ENCODE measurements at places on chromosomes 16 and 17. TPM values are rescaled to one million over a fixed set of nuclear protein-coding genes. Genes with fewer than 3 reads are reported as not detected.

- DNase-seq, result no peak
Observed at GRCh38 chr17:63963123-63963522, 9.6 kb downstream of the SCN4A start.

GRCh38 chr16:4890026-4890425 is 42.7 kb downstream of the UBN1 start:
- no peak for DNase-seq

GRCh38 chr17:57943140-57943539 is 12.1 kb downstream of the CUEDC1 start:
- DNase-seq, result no peak

DNA sequence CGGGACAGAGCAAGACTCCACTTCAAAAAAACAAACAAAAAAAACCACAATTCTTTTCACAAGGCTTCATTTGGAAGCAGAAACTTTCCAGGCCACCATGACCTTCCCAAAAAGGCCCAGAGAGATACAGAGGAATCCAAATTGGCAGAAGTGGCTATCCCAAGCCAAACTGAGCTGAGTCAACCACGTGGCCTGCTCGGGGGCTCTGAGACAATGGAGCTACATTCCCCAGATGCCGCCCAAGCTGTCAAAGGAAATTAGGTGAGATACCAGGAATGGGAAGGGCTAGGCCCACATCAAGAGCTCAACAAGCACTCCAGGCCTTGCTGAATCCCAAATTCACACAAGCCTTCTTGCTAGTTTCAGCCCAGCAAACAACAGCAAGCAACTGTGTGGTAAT is 5.7 kb upstream of the EXOSC6 start:
- DNase-seq, result peak; percentile 90

- no peak for DNase-seq
Observed at GRCh38 chr17:45288825-45289224, 26.9 kb upstream of the SPATA32 start.

DNA sequence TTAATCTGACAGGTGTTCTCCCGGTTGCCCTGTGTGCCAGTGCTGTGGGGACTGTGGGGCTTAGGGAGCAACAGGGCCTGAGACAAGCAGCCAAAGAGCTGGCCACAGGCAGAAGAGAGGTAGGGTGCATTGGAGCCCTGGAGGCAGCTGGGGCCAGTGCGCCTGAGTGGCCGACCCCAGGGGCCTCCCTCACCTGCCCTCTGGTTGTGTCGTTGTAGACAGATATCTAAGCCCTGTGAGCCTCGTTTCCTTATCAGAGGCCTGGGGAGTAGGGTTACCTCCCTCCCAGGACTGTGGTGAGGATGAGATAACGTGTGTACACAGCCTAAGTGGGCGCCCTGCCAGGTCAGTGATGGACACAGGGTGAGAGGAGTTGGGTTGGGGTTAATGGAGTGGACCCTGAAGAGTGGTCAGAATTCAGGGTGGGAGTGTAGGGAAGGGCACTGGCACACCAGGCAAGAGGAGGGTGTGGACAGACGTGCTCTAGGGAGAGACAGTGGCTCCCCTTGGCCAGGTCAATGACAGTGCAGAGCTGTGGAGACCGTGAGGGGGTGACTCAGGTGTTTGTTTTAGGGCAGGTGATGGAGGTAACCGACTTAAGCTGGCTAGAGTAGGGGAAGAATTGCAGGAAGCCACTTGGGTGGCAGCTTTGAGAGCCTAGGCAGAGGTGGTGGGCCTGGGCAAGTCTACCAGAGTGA is 3.4 kb downstream of the NARF start:
- no peak for DNase-seq

DNA sequence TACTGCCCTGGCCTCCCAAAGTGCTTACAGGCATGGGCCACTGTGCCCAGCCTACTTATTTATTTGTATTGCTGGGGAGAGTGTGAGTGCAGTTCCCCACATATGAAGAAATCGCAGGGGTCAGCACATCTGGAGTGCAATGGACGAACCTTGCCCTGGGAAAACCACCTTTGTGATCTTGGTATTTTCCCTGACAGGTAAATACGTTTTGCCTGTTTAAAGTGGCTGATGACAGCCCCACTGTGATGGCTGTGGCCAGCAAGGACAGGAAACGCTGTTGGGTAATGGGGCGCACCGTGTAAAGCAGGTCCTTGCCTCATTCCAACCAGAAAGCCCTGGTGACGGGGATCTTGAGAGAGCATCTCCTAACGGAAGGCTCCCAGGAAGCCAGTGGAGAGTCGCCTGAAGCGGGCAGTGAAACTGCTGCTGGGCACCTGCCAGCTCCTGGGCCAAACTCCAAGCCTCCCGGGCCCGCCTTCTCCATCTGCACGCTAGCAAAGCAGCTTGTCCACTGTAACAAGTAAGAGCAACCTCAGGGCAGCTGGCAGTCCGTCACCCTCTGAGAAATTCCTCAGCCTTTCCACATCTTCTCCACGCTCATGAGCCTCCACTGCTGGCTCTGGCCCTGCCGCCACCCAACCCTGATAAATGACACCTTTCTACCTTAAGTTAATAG is 17.5 kb downstream of the EMC8 start:
- no peak for DNase-seq

GRCh38 chr17:82419540-82419939 is 1.2 kb upstream of the OGFOD3 start:
- no peak for DNase-seq

DNA sequence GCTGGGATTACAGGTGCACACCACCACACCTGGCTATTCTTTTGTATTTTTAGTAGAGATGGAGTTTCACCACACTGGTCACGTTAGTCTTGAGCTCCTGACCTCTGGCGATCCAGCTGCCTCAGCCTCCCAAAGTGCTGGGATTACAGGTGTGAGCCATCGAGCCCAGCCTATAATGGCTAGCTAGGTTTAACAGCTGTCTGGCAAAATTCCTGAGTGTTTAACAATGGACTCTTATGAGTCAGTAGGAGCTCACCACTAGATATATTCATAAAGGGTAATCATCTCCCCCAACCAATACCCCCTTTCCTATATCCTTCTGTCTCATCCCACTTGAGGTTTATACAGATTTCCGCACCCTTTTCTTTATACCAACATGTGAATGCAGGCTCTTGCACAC is 91.5 kb upstream of the CDH13 start:
- no peak for DNase-seq

- DNase-seq, result peak; percentile 52
Observed at GRCh38 chr16:17469011-17469740, 1.6 kb downstream of the XYLT1 start.

DNA sequence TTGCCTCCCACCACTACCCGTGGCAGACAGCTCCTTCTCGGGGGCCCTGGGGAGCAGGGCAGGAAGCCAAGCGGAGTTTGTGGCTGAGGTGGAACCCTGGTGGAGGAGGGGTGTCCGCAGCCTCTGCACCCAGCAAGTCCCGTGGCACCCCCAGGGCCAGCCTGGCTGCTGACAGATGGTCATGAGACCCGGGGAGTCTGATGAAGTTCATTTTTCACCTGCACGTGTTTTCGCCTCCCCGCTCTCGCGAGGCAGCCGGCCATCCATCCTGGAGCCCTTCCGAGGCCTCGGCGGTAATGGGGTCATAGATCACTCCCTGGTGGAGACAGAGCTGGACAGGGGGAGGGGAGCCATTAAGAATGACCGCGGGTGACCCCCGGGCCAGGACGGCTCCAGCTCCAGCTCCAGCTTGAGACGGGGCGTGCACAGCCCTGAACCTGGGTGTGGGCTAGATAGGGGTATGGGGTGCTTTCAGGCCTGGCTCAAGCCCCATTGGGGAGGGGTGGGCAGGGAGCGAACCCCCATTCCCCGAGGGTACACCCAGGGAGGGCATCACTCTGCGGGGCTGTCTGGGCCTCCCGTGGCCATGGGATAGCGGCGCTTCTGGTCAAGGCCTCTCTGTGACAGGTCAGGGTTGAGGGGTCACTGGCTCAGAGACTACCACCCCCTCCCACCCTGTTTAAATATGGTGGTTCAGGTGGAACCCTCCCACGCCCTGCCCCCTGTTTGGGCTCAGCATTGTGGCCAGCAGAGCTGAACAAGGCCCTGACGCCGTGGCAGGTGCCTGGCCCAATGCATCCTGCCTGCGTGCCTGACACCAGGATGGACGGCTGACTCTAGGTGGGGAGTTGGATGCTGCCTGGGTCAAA is 227.4 kb upstream of the GSE1 start:
- peak; percentile 37 for DNase-seq

- DNase-seq, result no peak
Observed at GRCh38 chr16:83200005-83200779, 573.4 kb downstream of the CDH13 start.

GRCh38 chr17:18992454-18993130 is 12.0 kb downstream of the FAM83G start:
- DNase-seq, result no peak

GRCh38 chr17:79174905-79175856 is 100.6 kb downstream of the ENGASE start:
- DNase-seq, result no peak

DNA sequence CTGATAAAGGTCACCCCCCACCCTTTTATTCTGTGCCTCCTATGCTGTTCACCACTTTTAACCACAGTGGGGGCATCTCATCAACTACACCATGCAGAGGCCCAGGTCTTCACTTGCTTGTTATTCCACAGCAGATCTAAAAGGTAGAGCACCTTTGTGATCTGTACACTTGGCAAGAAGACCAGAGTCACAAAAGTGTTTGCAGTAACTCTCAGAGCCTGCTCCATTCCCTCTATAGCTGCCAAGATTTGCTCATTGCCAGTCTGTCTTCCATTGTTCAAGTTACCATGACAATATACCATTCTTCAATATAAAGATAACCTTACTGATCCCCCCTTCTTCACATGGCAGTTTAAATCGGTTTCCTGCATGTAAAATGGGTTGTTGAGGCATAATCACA is 180.0 kb downstream of the TOX3 start:
- DNase-seq, result no peak

DNA sequence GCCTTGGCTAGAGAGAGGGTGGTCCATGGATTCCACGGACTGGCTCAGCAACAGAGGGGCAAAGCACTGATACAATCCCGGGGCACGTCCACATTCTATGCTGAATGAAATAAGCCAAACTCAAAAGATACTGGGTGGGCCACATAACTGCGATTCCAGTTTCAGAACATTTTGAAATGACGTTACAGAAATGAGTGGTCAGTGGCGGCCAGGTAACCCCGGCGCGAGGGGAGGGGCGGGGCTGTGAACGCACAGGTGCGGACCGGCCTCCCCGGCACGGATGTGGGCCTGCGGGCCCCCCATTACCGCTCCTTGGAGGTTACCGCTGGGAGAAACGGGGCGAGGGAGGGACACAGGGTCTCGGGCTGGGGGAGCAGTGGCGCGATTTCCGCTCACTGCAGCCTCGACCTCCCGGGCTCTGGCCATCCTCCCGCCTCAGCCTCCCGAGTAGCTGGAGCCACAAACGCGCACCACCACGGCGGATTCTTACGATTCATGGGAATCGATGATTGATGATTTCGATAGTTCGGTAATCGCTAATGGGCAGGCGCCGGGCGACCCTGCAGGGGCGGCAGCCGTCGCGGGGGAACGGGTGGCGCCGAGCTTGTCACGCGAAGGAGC is 559 bp downstream of the MVD start:
- DNase-seq, result no peak

DNA sequence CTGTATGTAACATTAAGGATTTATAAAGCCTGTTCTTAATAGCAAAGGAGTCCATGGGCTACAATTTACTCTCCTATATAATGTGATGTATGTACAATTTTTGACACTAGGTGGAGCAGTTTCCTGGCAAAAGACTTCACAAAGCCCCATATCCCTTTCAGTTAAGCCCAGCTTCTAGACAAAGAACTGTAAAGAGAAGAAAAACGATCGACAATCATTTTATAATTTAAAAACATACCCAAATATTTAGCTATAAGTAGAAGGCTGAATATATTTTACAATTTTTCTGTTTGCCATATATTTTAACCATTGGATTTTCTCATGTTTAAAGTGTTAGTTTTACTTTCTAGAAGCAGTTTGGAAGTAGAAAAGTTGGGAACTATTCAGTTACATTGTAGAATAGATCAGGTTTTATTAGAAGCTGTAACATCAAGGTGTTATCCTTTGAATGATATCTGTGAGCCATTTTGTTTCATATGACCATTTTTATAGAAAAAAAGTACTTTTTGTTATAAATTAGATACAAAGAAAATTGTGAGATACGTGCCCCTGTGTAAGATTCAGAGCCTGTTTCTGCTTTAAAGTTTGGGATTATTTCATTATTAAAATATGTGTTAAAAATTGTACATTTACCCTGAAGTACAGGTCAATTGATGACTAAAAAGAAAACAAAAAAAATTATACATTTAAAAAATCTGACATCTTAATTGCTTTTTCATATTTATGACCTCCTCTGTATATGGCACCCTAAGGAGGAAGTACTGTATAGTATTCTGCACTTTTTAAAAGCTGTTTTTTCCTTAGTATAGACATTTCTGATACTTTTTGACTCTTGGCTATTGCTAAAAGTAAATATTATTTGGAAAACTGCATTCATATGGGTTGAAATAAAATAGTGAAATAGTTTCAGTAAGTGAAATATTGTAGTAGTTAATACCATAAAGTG is 46.3 kb downstream of the VMP1 start:
- peak; percentile 91 for DNase-seq

GRCh38 chr16:68400924-68401460 is 47.3 kb downstream of the SMPD3 start:
- DNase-seq, result no peak

GRCh38 chr16:14155572-14156190 is 84.6 kb downstream of the MRTFB start:
- no peak for DNase-seq

DNA sequence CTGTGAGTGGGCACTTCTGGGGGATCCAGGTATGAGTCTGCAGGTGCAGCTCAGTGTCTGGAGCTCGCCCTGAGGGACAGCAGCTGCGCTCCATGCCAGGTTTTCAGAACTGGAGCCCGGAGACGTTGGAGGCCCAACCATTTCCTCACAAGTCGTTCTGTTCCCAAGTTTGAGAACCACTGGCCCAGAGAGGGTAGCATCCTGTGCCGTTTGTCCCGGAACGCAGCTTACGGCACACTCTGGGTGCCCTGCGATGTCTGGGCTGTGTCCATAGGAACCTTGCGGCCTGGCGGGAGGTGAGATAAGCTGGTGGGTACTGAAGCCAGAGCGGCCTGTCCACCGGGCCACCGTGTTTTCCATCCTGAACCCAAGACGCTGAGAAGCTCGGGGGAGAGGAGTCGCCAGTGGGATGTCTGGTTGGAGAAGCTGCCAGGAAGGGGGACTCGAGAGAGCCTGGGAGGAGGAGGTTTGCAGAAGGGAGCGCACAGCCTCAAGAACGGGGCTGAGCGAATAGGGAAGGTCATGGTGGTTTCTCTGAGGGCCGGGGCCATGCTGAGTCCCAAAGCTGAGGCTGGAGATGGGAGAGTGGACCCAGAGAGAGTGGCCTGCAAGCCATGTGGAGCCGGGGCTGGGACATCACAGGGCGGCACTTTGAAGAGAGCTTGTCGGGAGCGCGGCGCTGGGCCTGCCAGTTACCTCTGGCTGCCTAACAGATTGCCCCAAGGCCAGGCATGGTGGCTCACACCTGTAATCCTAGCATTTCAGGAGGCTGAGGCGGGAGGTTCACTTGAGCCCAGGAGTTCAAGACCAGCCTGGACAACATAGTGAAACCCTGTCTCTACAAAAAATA is 211.0 kb upstream of the GSE1 start:
- DNase-seq, result no peak

GRCh38 chr17:31321481-31321880 is at the start of gene EVI2A:
Gene EVI2A, minus strand, starts transcription at chr17:31321622. Its CDS starts 2,609 bp downstream, at chr17:31319013.
- peak; percentile 58 for DNase-seq

OSGIN1 gene
- 1.7 TPM for total RNA-seq

CCL13 gene
- total RNA-seq, result not detected

PDP2 gene
- 2.3 TPM for total RNA-seq

RAPGEFL1 gene
- 1.1 TPM for total RNA-seq

NTN1 gene
- 22.8 TPM for total RNA-seq

STAT3 gene
- total RNA-seq, result 65.8 TPM

C17orf50 gene
- total RNA-seq, result not detected

All from SJSA1 (cell line).